ENCODE measurements at places on chromosomes 13 and 19. TPM values are rescaled to one million over a fixed set of nuclear protein-coding genes. Genes with fewer than 3 reads are reported as not detected.

GRCh38 chr19:34088292-34088691 is 84.0 kb upstream of the LSM14A start:
- H3K4me1 ChIP-seq = no peaks in the 10 kb centered on the region
- H3K27ac ChIP-seq = no peak overlapping the region
- H3K36me3 ChIP-seq = no peaks in the 10 kb centered on the region
- H3K27me3 ChIP-seq = peaks cover 7% of the 10 kb centered on the region
- no peak overlapping the region for H3K4me3 ChIP-seq

Gene ZNF154
- 0.64 TPM for total RNA-seq

DNA sequence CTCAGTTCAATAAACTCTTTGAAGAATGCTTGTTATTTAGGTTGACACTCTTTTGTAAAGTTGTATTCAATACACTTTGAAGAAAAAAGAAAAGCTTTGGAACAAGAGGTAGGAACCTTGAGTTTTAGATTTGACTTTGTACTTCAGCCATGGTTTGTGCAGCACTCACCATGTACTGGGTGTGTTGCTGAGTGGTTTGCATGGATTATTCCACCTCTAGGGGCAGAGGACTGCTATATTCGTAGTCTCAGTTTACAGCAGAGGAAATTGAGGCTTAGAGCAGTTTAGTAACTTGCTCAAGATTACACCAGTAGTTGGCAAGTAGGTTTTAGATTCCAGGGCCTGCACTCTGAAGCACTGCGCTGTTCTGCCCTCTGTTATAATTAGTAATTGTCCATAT is 68.8 kb downstream of the DNAJC3 start:
- peaks cover 17% of the 10 kb centered on the region for H3K4me1 ChIP-seq
- peaks cover 6% of the 10 kb centered on the region for H3K36me3 ChIP-seq
- H3K27me3 ChIP-seq = no peaks in the 10 kb centered on the region
- no peak overlapping the region for H3K27ac ChIP-seq
- DNase-seq = no peak
- H3K4me3 ChIP-seq = no peak overlapping the region

DNA sequence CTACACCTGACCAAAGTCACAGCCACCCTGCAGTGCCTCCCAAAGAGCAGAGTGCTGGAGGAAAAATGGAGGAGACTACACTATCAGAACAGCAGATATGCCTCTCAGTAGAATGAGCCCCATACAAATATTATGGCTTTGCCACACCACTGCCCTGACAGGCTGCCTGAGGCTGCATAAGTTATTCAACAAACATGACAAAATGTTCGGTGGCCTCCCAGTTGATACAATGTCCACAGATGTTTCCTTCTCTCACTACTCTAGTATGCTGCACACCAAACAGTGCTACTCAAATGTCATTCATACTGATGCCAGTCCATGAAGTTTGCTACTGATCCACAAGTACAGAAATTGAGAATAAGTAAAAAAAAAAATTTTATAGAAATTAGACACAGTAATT is 41.0 kb downstream of the N4BP2L2 start:
- H3K27me3 ChIP-seq = no peaks in the 10 kb centered on the region
- H3K27ac ChIP-seq = no peak overlapping the region
- H3K36me3 ChIP-seq = peaks cover 2% of the 10 kb centered on the region
- peaks cover 10% of the 10 kb centered on the region for H3K4me1 ChIP-seq
- H3K4me3 ChIP-seq = no peak overlapping the region
- no peak for DNase-seq

Gene MBD3L3
- total RNA-seq = not detected

- DNase-seq = no peak
- peaks cover 31% of the 10 kb centered on the region for H3K36me3 ChIP-seq
- H3K4me1 ChIP-seq = peaks cover 16% of the 10 kb centered on the region
- H3K4me3 ChIP-seq = no peak overlapping the region
- H3K27me3 ChIP-seq = no peaks in the 10 kb centered on the region
Measured at GRCh38 chr19:15122331-15123030, 15.3 kb downstream of the SYDE1 start.

Data from activated naive CD4-positive, alpha-beta T cell treated with anti-CD3 and anti-CD28 coated beads for 36 hours (primary cell).